Cortex of kidney (tissue), 1 donor: ENCODE measurements at places on chromosomes 4 and X.

DNA sequence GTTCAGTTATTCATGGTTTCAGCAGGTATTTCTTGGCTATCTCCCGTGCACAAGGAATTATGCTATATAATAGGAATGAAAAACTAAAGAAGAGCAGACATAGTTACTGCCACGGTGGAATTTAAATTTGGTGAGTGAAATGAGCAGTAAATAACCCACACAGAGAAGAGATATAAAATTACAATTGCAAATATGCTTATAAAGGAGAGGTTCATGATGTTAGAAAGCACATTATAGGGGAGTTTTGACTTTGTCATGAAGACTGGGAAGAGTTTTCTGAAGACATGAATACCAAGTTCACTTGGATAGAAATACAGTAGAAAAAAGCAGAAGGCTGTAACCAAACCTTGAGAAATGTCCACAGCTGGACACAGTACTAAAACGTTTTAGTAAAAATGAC is 712.0 kb upstream of the AADAT start:
- DNase-seq = no peak

DNA sequence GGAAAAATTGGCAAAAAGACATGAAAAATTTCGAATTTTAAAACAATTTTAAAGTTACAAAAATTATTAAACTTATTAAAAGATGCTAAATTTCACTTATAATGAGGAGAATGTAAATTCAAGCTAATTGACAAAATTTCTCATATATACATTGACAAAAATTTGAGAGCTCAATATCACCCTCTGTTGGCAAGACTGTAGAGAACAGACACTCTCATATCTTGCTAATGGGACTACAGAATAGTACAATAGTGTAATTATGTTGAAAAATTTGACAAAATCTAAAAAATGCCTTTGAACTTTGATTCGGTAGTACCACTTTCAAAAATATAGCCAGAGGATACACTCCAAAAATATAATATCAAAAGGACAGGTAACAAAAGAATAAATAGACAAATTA is 29.8 kb downstream of the DCAF8L2 start:
- no peak for DNase-seq

GRCh38 chr4:124768596-124769365 is 56.2 kb upstream of the ANKRD50 start:
- no peak for DNase-seq

GRCh38 chr4:10442976-10443375 is 14.2 kb downstream of the ZNF518B start:
- DNase-seq = no peak

GRCh38 chr4:82043081-82043808 is 330.5 kb downstream of the HNRNPD start:
- no peak for DNase-seq

DNA sequence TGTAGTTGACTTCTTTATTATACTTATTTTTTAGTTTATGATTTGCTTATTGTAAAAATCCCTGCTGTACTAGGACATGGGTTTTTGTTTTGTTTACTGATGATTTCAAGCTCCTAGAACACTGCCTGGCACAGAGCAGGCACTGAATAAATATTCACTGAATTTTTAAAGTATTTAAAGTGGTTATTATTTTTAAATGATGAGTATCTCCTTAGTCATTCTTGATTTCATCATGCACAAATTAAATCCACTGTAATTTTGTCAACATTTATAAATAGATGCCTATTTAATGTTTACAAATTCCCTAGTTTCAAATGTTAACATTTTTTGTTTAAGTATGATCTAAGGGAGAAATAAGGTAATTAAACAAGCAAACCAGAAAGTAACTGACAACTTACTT is 367.9 kb upstream of the SLIT2 start:
- no peak for DNase-seq

DNA sequence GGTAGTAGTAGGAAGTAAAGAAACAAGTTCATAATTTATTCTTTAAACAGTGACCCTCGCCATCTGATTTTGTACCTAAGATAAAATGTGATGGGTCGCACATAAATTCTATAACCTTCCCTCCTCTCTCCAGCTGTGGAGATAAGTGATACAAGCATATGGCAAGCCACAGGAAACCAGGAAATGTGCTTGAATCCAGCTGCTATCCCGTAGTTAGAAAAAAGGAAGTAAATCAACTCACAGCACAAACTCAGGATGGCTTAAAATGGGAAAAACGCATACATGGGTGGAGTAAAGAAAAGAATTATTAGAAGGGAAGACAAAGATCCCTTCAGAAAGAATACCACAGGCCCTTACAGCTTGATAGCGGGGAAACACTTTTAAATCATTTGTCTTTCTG is 78.2 kb downstream of the ZNF827 start:
- no peak for DNase-seq

- no peak for DNase-seq
Measured at GRCh38 chr4:140943486-140944198, 187.5 kb upstream of the TBC1D9 start.

DNA sequence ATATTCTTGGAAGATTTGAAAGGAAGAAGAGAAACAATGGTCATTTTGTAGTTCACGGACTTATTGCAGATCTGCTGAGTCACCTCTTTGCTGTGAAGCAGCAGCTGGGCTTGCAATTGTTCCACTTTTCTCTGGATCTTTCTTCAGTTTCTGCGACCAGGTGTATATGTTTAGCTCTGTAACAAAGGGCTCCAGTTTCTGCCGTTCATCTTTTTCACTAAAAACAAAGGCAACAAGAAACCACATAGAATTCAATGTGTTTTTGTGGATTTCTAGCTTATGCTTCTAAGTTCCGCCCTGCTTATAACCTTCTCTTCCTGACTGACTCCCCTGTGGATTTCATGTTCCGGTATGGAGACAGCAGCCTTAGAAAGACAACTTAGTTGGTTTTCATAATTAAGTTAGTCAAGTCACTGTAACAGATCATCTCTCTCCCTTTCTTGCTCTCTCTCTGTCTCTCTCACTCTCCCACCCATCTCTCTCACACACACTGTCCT is 121.6 kb upstream of the EPHA5 start:
- no peak for DNase-seq

- no peak for DNase-seq
Measured at GRCh38 chr4:41507291-41507947, 30.5 kb upstream of the LIMCH1 start.

DNA sequence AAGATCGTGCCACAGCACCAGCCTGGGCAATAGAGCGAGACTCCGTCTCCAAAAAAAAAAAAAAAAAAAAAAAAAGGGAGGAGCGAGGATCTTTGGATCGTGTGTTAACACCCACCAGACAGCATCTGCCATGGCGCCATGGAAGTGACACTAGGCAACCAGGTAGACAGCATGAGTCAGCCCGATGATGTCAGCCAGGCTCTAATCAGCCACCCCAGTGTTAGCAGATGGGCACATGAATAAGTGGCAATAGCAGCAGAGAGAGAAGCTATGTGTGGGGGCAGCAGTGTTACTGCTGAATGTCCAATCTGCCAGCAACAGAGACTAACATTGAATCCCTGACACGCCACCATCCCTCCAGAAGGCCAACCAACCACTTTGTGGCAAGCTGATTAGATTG is 6.6 kb downstream of the SYN1 start:
- DNase-seq = no peak

DNA sequence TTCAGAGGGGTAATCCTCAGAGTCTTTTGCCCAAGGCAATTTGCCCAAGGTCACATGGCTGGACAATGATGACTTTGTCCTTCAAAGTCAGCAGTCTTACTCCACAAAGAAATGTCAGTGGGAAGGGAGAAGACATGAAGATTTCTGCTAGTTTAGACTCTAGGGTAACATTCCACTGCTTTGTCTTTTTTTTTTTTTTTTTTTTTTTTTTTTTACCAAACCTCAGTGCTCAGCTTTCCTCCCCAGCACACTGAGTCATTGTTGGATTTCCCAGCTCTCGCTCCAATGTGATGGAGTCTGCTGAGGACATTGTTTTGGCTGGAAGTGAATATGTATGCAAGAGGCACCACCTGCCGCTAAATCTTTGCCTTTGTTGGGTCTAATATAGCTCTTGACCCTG is 7.2 kb upstream of the C1QTNF7 start:
- DNase-seq = no peak

GRCh38 chr4:56654238-56654632 is 26.9 kb downstream of the HOPX start:
- DNase-seq = no peak

DNA sequence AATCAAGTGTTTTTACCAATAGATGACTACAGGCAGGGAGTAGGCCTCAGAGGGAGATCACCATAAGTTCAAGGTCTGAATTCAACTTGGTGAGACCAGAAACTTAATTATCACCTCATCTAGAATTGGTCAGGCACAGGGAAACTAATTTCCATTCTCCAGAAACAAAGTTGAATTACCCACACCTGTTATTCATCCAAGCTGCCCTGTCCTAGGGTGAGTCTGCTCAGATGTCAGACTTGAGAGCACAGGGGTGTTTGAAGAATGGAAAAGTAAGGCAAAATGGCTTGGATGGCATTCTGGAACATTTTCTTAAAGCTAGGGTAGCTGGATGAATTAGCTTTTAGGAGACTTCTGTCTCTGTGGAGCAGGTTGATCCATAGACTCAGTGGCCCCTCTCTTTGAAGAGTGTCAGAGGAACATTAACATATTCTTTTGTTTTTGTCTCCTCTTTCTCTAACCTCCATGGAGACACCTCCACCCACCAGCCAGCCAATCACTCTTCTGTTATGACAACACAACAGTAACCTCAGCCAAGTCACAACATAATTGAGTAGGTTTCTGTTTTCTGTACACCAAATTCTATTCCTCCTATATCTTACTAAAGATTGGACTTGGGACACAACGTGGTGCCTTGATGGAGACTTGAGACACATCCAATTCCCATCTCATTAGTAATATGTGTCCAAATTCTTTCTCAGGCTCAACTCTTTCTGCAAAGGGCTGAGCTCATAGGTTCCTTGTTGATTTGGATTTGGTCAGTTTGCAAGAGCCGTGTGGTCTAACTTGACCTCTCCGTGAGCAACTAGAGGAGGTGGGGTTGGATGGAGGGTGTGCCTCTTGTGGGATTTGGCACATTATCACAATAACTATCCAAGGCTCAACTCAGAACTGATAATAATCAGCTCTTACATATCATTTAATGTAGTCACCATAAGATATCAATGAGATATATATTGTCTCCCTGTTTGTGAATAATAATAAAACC is 45.1 kb downstream of the VSIG4 start:
- DNase-seq = no peak

DNA sequence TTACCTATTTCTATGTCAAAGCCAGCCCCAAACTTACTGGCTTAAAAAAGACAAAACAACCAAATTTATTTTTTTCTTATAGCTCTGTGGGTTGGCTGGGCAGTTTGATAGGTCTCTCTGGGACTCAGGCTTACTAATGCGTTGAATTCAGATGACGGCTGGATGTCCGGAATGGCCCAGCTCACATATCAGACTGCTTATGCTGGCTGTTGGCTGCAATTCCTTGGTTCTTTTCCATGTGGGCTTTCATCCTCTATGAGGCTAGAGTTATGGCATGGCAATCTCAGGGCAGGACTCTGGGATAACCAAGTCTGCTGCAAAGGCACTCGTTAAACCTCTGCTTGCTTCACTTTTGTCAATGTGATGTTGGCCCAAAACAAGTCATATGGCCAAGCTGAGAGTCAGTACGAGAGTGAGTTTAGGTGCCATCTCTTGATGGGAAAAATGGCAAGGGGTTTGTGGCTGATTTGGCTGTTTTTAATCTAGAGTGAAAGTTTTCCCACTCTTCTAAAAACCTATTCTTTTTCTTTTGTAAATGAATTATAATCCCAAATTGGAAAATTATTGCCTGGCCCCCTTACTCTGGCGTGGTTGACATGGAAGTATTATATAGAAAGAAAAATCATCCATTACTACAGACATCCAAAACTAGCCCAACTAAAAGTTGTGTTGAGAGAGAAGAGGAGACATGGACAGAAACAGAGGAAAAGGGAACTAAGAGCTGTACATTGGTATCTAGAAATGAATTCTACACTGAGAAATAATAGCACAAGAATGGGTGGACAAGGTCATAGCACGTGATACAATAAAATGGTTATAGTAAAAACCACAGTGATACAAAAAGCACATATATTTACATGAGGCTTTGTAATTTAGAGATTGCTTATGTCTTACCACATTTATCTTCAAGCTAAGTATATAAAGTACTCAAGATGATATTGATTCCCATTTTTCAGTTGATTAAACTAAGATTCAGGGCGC is 6.6 kb downstream of the PRIMPOL start:
- DNase-seq = no peak

- DNase-seq = no peak
Measured at GRCh38 chr4:170672381-170672965, 582.7 kb upstream of the AADAT start.

- no peak for DNase-seq
Measured at GRCh38 chr4:119041396-119041795, 94.2 kb upstream of the MYOZ2 start.
